ENCODE measurements at places on chromosomes 6 and 20. TPM values are rescaled to one million over a fixed set of nuclear protein-coding genes. Genes with fewer than 3 reads are reported as not detected.
A peak's percentile ranks its signal among the peaks of the same experiment; 100 is the strongest.

DNA sequence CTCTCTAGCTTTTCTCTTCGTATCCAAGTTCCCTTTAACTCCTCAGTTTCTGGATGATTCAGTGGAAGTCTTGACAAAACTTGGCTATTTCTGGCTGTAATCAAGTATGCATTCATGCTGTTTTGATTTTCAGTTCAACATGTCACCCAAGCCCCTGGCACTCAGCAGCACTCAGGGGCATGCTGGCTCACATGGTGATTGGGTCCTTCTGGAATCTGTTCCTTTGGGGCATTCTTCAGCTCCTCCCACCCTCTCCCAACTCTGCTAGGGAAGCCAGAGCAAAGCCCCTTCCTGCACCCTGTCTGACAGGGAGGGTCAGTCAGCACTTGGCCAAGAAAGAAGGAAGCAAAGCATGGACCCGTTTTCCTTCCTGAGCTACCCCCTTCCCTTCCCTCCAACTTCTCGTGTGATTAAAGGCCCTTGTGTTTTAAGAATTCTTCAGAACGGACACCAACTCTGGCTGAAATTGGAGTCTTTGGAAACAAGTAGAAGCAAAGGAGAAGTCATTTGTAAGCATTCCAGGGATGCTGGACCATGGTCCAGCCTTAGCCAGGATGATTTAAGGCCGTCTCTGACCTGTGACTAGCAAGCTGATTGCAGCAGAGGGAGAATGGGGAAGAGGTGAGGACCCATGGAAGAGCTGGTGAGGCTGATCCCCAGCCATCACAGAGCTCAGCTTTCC lies 7.1 kb downstream of the PLEKHG1 start:
- no peak for DNase-seq

DNA sequence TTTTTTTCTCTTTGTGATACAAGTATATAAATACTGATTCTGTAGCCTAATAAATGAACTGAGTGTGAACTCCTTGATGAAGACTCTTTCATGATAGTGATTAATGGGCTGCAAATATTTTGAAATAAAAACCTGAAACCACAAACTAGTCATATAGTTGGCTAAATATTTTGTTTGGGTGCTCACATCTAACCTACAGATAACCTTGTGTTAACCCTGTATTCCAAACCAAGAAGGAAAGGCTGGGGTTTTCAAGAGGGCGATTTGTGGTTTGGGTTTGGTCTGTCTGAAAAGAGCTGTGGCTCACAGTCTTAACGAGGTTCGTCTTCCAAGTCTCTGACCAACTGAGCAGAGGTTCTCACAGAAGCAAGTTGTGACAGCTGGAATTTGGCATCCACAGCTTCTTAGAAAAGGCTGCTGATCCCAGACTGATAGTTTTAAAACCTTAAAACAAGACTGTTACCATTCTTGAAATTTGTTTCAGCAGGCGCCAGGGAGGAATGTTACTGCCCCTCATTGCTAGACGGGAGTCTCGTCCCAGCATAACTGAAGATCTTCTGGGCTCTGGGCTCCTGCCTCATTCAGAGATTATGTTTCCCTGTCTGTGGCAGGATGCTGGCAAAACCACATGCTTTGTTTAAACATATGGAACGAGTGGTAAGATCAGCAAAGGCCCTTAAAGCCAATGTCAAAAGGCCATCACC lies 736.4 kb upstream of the MARCKS start:
- DNase-seq = no peak

Gene C6orf62
- total RNA-seq = 113 TPM

GRCh38 chr6:149236589-149236988 lies 80.9 kb upstream of the TAB2 start:
- no peak for DNase-seq

DNA sequence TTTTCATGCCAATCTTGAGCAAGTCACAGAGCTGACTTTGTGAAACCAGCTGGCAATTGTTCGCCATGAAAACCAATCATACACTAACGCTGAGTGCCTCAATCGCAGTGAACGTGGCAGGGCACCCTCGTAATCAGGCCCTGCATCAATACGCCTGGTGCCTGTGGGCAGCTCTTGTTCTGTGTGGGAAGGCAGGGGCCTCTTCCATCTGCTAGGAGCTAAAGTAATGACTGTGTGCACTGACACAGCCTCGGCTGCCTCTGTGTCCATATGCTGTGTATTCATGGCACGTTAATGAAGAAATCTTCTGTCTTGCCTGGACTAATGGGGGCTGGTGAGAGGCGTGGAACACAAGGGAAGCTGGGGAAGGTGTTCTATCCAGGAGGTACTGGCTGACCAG lies 27.8 kb upstream of the SYNDIG1 start:
- no peak for DNase-seq

DNA sequence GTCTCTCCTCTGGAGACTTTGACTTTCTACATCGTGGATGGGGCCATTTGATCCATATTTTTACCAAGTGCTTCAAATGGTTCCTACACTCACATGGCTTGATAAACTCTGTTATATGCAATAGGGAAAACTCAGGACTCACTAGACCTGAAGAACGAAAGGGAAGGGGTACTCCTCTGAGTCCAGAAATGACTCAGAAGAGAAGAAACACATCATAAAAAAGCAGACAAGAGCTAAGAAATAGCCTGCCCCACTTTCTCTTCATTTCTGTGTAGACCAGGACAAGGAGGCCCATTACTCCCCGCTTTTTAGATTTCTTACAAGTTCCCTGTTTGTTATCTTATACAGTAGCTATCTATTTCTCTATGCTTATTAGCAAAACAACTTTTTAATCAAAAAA lies 369.8 kb upstream of the ARID1B start:
- no peak for DNase-seq

Gene ZMYND8
- 55.2 TPM for total RNA-seq

GRCh38 chr20:48025051-48025515 lies 239.8 kb upstream of the SULF2 start:
- DNase-seq = peak; percentile 34

DNA sequence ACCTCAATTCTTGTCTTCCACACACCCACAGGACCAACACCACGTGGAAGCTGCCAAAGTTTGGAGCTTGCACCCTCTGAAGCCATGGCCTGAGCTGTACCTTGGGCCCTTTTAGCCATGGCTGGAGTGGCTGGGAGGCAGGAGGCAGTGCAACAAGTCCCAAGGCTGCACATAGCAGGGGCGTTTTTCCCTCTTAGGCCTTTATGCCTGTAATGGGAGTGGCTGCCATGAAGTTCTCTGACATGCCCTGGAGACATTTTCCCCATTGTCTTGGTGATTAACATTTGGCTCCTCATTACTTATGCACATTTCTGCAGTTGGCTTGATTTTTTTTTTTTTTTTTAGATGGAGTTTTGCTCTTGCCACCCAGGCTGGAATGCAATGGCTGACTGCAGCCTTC lies 44.4 kb upstream of the SLC22A3 start:
- DNase-seq = no peak

GRCh38 chr20:1122388-1123315 lies 4.2 kb downstream of the PSMF1 start:
- peak; percentile 62 for DNase-seq

DNA sequence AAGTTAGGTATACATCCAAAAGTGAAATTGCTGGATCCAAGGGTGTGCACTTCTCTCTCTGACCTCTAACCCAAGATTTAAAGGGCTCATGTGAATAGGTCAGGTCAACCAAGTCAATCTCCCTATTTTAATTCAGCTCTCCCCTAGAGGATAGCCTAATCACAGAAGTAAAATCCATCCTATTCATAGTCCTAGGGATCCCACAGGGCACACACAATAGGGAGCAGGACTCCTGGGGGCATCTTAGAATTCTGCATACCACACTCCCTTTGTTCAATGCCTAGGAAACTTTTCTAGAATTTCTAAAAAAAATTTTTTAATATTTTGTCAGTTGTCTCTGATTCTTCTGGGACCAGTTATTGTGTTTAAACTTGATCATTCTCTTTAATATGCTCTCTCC lies 35.1 kb downstream of the CST9L start:
- DNase-seq = no peak

Gene VGLL2
- not detected for total RNA-seq

GRCh38 chr6:166671434-166672081 lies 44.5 kb upstream of the RPS6KA2 start:
- no peak for DNase-seq

Gene SLC22A2
- 1.4 TPM for total RNA-seq

DNA sequence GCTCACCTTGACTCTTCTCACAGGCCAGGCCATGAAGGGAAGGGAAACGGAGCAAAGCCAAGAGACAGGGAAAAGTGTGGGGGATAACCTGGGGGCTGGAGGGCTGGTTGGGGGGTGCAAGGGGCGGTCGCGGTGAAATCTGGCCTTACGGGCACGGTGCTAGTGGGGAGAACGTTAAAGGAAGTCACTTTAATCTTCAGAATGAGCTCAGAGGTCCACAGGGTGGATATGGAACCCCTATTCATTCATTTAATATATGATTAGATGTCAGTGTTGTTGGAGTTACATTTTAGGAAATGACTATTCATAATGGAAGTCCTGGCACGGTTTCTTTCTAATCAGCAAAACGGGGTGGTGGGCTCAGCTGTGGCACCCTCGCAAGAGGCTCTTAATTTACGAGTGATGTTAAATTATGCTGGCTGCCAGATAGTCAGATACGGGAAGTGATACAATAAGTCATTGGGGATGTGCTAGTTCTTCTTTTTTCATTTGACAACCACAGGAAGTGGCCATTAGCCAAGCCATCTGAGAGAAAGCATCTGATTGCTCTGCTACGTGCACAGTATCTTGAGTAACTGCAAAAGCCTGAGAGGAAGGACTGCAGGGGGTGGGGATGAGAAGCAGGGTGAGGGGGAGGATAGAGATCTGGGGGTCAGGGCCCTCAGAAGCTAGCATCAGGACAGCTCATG lies 253.0 kb downstream of the QKI start:
- DNase-seq = peak; percentile 65

Gene CEP43
- total RNA-seq = 18.8 TPM

DNA sequence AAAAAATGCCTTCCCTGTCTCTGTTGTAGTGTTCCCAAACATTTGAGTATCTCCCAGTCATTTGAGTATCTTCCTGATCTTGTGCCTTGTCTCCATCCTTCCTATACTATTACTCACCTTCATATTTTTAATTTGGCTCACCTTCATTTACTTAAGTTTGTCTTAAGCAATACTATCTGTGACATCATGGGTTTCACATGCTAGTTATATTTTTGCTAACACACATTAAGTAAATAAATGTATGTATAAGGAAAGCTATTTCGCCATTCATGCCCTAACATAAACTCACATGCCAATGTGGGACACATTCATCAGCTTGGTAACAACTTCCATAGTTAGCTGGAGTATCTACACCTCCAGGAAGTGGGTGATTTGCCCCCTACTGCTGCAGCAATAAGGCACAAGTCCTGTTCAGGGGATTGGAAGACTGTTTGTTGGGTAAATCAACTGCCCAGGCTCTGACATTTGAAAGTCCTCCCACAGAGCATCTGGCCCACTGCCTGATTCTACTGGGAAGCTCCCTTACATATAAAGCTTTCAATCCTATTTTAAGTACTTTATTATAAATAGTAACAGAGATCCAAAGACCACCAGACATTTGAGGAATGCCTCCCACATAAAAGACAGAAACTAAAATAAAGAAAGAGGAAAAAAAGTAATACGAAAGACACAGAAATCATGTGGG lies 132.3 kb downstream of the ISM1 start:
- DNase-seq = no peak

DNA sequence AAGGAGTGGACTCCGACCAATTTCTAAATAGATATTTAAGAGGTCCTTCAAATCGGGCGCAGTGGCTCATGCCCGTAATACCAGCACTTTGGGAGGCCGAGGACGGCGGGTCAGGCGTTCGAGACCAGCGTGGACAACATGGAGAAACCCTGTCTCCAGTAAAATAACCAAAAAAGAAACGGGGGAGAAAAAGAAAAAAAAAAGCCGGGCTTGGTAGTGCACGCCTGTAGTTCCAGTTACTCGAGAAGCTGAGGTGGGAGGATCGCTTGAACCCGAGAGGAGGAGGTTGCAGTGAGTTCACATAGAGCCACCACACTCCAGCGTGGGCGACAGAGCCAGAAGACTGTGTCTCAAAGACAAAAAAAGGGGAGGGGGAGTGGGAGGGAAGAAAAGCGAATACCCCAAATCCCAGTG lies 53.3 kb upstream of the HFE start:
- no peak for DNase-seq

DNA sequence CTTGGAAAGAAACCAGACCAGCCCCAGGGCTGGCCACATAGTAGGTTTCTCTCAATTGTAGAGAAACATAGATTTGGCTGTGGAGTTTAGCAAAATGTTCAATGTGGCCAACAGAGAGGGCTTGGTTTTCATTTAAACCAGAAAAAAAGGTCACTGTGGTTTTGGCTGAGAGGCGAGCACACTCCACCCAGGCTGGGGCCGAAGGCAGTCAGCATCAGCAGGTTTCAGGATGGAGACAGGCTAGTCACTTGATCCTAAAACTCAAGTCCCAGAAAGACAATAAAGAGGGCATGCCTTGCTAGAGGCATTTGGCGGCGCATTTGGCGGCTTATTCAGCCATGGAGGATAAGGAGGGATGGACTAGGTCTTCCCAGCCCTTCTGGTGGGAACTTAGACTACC lies 73.1 kb downstream of the PRND start:
- DNase-seq = no peak

Gene POM121L2
- not detected for total RNA-seq

Gene STMN3
- 11.1 TPM for total RNA-seq

DNA sequence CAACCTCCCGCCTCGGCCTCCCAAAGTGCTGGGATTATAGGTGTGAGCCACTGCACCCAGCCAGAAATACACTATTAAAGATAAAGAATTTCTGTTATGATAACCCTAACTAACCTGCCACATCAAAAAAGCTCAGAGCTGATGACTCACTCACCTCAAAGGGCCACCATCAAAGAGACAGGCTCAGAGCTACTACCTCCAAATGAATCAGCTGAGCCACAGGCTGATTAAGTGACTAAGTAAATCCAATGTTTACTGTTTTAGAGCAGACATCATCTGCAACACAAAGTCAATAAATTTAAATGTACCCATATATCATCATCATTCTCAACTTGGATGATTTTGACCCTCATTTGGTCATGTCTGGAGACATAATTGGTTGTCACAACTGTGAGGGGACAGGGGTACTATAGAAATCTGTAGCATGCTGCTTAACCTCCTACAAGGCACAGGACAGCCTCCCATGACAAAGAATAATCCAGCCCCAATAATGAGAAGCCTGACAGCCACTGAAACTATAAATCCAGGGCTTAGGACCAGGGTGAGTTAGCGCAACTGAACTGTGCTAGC lies 106.5 kb downstream of the ATP9A start:
- DNase-seq = no peak

DNA sequence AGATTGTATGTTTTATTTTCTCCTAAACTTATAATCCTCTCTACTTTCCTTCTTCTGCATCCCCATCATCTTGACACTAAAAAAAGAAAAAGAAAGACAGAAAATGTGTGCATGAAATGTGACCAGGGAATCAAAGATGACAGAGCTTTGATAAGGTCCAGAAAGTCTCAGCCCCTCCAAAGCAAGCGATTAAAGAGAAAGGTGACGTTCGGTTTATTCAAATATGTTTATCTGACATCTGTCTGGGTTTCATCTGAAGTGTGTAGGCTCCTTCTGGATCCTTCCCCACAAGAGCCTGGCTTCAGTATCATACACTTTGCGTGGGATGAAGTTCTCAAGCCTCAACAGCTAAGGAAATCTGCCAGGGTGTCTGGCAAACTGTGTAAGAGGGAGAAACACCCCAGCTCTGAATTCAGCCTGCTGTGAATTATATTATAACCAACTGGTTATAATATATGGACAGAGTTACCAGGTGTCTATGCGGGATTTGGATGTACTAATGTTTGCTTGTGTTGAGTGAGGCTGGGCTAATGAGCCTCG lies 263.0 kb downstream of the ZNF217 start:
- no peak for DNase-seq

Gene GSTA3
- total RNA-seq = not detected

All from mucosa of gallbladder (tissue), 1 donor.